Retinal pigment epithelial cell (primary cell): ENCODE measurements at places on chromosomes 5 and 9.

DNA sequence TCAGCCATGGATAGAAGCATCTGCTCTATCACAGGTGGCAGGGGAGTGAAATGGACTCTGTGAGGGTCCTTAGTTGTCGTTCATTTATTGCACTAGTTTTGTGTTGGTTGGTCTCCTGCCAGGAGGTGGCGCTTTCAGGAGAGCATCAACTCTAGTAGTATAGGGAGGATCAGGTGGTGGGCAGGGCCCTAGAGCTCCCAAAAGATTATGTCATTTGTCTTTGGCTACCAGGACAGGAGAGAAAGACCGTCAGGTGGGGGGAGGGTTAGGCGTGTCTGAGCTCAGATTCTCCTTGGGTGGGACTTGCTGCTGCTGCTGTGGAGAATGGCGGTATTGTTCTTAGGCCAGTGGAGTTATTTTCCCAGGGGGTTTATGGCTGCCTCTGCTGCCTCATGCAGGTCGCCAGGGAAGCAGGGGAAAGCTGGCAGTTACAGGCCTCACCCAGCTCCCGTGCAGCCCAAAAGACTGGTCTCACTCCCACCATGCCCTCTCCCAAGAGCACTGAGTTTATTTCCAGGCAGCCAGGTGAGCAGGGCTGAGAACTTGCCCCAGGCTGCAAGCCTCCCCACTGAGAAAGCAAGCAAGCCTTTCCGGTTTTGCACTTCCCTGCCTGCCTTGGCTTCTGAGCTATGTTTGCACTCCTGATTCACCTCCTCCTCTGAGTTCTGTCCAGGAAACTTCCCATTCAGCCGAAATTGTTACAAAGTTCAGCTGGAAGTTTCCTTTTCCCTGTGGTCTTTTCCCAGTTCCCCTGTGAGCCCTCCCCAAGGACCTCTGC lies 317.3 kb downstream of the TAF11L14 start:
- DNase-seq, result no peak

DNA sequence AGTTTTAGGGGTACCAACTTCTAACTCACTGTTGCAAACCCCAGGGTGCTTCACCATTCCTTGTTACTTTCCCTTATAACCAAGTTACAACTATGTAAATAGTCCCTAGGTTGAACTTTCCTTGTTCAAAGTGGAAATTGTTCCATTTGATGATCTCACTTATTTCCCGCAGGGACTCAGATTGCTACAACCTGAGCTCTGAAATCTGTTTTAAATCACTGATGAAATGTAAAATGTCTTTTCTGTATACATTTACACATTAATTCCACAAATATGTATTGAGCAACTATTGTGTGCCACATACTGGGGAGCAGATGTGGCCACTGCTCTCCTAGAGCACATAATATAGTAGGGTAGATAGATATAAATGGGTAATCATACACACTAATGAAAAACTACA lies 69.1 kb upstream of the TARS1 start:
- DNase-seq, result no peak

DNA sequence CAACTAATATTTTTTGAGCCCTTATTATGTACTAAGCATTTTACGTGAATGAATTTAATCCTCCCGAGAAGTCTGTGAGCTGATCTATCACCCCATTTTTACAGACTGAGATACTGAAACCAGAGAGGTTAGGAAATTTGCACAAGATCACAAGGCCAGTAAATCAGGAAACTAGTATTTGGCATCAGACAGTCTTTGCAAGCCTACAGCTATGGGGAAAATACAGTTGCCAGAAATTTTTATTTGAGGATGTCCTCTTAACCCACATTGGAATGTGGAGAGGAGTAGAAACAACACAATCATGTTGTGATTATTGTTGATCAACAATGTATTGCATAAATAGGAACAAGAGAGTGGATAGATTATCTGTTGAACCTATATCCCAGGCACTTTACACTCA lies 2.3 kb upstream of the SLC46A2 start:
- no peak for DNase-seq

DNA sequence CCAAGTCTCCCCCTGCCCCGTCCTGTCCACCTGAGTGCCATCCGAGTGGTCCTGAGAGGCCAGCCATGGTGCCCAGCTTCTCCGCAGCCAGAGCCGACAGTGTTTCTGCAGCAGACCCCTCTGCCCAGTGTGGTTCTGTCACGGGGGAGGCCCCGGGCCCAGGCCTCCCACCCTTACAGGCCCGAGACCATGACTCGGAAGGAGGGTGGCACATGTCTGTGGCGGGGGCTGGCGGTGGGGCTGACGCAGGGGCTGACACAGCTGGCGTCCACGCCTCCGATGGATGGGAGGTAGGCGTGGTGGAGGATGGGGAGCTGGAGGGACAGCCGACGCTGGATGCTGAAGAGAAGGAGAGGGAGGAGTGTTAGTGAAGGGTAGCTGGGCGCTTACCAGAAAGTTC lies 35.0 kb upstream of the TBC1D2 start:
- DNase-seq, result no peak

DNA sequence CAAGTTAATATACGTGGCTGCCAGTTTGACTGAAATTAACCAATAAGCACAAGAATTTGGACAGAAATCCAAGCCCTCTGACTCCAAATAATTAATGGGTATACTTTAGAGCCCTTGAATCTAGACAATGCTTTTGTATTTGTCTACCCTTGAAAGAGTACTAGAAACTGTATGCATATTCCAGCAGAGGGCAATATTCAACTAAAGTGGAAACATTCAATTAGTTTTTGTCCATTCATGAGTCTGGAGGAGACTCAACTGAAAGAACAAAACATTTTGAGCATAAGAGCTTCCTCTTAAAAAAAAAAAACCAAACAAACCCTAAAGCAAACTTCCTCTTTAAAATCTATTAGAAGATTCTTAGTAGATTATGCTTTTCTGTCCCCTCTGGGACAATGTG lies 157.8 kb downstream of the ARHGEF28 start:
- DNase-seq, result no peak

- no peak for DNase-seq
Measured at GRCh38 chr9:91816356-91816755, 133.7 kb downstream of the ROR2 start.

DNA sequence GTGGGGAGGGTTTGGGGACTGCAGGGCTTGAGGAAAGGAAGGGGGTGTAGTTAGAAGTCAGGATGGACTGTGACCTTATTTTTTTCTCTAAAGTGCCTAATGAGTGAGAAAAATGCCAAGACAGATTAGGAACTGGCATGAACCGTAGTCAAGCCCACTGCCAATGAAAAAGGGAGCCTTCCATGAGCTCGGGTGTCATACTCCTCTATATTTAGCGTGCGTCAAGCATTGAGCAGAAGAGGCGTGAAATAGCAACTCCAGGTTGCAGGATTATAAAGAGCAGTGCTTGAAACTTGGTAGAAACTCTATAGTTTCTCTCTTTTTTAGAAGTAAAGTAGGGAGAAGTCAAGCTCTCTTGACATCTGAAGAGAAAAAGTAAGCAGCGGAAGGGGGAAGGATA lies 1.8 kb downstream of the SGCD start:
- no peak for DNase-seq

GRCh38 chr5:61771808-61772207 lies 439.8 kb downstream of the ZSWIM6 start:
- no peak for DNase-seq

DNA sequence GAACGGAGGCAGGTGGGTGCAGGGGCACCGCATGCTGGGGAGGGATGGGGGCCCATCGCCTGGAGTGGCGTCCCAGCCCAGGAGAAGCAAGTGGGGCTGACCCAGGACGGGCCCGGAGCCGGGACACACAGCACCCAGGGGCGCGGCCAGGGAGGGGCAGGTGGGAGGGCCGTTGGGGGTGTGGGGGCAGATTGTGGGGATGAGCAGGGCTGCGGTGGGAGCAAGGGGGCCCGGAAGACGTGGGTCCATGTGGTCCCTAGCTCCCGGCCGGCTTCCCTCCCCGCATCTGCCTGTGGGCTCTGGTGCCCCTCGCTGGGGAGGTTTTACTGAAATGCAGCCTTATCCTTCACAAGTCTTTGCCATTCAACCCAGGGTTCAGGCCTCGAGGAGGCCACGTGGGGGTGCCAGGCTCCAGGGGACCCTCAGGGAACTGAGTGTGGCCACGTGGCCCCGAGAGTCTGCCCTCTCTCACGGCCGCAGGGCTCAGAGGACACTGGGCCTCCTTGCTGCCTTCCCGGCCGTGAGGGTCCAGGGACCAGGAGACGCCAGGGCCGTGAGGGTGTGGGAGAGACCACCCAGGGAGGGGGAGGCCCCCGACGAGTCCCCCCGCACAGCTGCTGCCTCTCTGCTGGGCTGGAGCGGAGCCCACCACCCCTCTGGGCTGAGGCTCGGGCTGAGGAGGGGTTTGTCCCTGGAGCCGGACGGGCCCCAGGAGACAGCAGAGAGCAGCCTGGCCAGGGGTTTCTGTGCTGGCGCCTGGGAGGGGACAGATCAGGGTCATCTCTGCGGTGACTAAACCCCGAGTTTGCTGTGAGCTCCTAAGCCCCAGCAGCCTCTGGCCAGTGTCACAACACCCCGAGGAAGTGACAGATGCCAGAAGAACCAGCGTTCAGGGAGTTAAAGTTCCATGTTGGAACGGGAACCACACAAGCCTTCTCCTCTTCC lies 35.2 kb downstream of the SLC9A3 start:
- DNase-seq, result no peak

DNA sequence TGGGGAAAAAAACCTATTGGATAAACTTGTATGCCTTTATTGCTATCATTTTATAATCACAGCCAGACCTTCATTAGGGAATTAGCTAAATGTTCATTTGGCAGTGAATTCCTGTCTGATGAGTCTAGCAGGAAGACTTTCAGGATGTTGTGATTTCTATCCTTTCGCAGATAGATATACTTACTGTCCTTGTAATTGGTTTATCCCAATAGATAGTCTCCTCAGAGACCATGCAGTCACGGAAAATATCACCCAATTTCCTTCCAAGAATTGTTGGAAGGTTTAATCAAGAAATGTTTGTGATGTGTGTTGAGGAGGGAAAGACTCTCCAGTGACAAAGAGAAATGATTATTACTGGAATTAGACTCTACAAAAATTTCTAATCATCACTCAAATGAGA lies 1937.9 kb upstream of the WWC1 start:
- DNase-seq, result no peak

DNA sequence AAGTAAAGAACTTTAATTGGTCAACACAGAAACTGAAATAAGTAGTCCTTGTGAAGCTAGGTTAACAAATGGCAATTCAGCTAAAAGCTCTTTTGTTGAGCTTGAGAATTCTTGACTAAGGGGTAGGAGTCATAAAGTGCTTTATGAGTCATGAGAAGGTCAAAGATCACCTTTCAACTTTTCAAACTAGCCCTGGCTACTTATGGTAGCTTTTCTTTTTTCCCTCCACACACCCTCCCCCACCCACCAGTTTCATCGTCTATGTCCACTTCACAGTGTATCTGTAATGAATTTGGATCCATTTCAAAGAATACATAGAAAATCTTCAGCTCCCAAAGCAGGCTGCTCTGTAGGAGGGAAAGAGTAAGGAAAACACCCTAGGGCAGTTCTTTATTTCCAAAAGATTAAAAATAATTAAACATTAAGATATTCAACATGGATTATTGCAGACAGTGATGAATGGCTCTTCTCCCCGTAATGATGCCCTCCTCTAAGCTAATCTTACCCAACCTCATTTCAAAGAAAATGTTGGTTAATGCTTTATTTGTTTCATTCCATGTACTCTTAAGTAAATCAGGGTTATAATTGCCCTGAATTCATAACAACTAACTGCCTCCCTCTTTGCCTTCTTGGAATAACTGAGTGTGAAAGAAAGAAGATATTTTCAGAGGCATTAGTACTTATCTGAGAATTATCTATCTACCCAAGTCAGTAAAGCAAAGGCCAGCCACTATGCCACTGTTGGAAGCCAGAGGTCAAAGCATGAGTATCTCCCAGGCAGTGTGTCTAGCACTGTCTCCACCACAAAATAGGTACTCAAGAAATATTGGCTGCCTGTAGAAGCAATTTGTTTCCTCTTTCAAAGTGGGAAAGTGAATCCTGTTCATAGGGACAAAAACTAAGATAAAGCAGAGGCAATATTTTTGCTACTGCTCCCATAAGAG lies 290.6 kb downstream of the PIK3R1 start:
- no peak for DNase-seq

GRCh38 chr9:127221695-127222094 lies 42.9 kb upstream of the GARNL3 start:
- DNase-seq, result no peak

DNA sequence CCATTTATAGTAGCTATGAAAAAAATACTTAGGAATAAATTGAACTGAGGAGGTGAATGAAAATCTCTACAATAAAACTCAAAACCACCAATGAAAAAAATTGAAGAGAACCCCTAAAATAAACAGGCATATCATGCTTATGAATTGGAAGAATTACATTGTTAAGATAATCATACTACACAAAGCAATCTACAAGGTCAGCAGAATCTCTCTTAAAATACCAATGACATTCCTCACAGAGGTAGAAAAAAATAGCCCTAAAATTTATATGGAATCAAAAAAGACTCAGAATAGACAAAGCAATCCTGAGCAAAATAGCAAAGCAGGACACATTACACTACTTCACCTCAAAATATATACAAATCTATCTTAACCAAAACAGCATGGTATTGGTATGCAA lies 23.2 kb downstream of the PRDM9 start:
- DNase-seq, result no peak

DNA sequence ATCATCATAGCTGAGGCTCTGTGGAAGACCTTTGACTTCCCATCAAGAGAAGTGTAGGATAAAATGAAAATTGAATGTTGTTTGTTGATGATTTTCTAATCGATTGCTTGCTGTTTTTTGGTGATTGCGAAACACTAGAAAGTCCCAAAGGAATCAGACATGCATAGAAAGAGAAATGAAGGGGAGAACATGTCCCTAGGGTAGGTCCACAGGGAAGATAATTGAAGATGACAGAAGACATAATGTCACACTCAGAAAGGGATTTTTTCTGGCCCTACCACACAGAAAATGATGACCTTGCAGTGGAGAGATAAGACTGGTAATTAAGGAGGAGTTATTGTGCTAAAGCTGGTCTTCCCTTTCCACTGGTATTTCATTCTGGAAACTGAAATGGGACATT lies 62.8 kb downstream of the INSYN2B start:
- DNase-seq, result no peak

DNA sequence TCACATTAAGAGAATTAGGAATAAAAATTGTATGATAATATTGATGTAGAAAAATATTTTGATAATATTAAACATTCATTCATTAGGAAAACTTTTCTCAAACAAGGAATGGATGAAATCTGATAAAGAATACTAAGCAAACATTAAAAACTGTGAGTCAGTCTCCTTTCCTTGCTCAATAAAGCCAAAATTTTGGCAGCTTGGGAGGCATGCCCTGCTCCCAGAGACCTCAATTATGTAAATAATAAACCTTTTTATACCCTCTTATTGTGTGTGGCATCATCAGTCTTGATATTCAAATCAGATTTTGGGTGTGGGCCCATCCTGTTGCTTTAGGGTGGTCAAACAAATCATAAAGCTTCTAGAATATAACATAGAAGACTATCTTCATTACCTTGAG lies 36.6 kb upstream of the CCL21 start:
- DNase-seq, result no peak

GRCh38 chr5:149207831-149208230 lies 63.8 kb upstream of the AFAP1L1 start:
- DNase-seq, result no peak

DNA sequence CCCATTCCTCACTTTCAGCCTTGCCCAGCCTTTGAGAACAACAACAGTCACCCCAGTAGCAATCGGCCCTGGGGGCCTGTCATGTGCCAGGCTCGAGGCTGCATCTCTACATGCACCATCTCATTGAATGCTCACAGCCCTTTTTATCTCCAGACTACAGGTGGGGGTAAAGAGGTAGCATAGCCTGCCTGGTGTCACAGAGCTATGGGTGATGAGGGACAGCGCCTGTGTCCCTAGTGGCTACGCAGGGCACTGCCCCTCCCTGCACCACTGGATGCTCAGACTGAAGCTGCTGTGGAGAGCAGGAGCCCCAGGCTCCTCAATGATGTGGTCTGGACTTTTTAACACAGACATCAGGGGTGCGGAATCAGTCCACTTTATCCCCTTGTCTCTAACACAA lies 2.8 kb downstream of the CAMK2A start:
- no peak for DNase-seq
